EL (cell line): ENCODE measurements at places on chromosomes 11 and 22.

DNA sequence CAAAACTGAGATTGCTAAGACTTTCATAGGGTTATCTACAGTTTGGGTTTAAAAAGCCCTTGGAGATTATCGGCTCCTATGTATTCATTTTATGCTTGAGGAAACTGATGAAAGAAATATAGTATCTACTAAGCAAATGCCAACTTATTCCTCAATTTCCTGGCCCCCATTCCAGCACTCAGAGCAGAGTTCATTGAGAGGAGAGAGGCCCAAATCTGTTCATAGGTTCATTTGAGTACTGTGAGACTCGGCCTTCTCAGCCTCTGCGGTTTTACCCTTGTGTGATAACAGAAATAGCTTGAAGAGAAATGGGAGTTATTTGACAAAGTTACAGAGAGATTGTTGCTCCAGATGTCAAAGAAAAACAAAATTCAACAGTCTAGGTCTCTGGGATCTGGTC lies 226.7 kb upstream of the ARHGAP42 start:
- DNase-seq, result no peak

DNA sequence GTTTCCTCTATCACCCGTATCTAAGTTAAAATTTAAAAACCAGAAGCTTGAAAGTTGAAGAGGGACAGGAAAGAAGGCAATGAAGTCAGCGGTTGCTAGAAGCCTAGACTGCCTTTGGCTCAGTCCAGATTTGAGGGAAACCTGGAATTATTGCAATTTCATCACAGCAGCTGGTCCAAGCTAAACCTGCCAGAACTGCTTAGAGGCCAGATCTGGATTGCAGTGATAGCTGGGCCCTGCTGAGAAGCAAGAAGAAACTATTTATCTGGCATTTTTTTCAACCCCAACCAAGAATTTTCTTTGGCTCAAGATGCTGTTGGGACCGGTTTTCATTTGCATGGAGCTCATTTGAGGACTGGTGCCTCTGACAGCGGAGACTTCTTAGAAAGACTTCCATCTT lies 121.5 kb upstream of the TEAD1 start:
- no peak for DNase-seq

DNA sequence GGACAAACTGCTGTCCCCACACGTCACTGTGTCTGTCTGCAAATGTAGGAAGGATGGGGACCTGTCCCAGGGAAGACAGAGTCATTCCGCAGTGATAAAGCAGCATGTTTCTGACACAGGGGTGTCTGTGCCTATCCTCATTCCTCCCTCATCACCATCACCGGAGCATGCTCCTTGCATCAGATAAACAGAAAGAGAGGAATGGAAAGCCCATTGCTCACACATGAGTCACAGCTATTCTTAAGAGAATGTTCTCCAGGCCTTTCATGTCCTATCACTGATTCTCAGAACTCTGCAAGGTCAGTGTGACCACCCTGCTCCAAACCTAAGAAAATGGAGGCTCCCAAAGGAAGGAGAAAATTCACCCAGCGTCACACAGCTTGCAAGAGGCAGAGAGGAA lies 38.9 kb downstream of the ZNF195 start:
- DNase-seq, result peak; percentile 90

- DNase-seq, result no peak
Measured at GRCh38 chr11:69839516-69839915, 20.3 kb upstream of the FGF3 start.

- peak; percentile 66 for DNase-seq
Measured at GRCh38 chr11:14927146-14927545, 35.1 kb upstream of the CYP2R1 start.

DNA sequence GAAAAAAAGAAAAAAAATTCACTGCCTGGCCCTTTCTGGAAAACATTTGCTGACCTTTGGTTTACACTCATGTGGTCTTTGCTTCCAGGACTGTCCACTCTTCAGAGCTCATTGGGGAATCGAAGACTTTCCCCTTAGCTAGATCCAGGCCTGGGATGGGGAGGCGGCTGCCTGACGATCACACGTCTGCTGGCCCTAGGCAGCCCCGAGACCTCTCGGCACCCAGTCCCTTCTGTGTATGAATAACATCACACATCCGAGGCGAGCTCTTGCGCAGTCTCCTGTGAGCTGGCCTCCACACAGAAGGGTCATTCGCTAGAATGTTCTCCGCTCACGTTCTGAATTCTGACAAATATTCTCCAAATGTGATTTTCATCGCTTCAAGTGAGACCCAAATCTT lies 25.7 kb upstream of the GAL start:
- DNase-seq, result peak; percentile 44

- DNase-seq, result no peak
Measured at GRCh38 chr11:84757711-84758110, 869.4 kb downstream of the DLG2 start.

DNA sequence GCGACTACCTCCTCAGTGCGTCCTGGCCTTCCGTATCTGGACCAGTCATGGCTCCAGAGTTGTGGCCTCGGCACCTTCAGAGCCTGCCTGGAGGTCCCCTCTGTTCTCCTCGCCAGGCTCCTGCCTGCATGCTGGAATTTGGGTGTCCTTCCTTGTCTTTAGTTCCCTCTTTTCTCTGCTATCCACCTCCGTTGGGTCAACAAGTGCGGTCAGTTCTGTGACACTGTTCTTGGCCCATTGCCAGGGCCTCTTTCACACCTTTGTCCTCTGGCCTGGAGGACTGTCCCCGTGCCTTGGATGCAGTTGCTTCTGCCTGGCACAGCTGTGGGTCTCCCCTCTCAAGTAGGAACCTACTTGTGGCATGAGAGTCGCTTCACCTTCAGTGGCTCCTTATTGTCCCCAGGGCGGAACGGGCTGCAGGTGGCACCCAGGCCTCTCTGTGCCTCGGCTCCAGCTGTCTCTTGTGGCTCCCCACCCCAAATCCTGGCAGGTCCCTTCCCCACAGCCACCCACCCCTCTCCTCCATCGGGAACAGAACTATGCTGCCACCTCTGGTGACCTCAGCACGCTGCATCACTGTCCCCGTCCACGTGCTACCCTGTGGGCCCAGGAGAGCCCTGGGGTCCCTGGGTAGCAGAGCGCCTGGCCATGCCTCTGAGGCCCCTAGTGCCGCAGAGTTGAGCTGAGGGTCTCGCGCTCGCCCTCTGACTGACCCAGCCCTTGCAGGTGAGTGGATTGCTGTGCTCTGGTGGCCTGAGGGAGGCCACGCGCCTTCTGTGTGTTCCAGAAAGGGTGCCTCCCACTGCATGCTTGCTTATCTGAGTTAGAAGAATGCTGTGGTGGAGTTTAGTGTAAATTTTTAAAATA lies 4.7 kb downstream of the DGCR8 start:
- DNase-seq, result no peak

DNA sequence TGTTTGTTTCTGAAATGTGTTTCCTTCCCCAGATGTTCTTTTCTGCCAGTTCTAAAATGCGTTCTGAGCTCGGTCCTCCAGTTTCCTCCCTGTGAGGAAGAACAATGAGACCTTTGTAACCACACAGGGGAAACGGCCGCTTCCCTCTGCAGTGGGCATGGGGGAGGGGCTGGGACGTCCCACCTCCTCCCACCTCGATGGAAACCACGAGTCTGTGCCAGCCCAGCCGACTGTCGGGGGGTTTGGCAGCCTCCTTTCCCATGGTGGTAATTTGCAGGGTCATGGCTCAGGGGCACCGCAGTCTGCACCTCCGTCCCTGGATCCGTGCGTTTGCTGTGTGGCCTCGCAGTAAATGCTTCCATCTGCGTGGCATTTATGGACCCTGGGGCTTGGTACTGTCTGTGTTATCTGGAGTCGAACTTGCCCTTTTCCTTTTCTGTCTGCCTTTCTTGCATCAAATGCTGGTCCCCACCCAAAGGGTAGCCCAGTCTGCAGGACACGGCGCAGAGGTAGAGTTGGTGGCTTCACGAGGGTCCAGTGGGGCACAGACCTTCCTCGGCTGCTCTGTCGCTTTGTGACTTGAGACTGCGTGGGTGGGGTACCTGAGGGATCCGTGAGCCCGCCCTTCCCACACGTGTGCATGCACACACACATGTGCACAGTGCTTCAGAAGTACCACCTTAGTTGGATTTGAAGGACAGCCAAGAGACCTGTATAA lies 16.1 kb downstream of the LRP5 start:
- no peak for DNase-seq

DNA sequence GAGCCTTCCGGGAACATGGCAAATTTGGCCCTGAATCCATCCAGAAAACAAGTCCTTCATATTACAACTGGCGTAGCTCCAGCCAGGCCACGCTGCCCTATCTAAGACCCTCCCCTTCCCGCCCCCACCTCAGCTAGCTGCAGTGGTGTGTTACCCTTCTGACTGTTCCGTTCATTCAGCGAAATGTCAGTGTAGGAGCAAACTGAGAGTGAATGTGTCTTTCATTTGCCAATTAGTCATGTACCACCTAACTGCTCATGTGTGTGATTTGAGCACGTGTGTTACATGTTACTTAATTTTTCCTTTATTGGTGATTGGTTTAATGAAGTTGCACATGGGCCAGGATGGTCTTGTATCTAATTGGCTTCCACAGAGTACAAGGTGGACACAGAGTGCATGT lies 34.8 kb upstream of the POU2AF1 start:
- DNase-seq, result no peak

DNA sequence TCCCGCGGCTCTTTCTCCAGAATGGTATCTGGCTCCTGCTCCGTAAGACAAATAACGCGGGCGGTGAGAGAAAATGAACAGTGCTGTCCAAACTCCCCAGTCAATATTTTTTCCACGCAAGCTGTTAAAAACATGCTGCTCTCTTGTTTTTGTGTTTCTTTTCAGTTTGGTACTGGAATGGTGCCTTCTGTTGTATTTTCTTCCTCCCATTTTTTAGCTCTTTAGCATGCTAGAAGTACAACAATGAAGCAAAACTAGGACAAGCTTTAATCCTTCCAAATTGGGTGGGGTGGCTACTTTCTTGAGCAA lies 599 bp upstream of the PPP2R1B start:
- no peak for DNase-seq

DNA sequence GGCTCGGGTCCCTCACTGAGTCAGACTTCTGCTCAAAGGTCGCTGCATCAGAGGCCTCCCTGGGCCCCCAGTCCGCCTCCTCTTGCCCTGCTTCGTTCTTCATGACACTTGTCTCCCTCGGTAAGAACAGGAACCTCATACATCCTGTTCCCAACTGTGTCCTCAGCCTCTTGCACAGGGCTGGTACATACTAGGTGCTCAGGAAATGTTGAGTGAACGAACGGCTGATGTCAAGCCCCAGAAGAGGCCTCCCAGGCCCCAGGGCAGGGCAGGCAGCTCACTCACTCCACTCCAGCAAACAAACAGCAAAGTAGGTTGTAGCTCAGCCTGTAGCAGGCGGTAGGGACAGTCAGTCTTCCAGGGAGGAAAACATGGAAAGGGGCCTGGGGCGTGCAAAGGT lies 17.2 kb downstream of the SYNGR1 start:
- no peak for DNase-seq

DNA sequence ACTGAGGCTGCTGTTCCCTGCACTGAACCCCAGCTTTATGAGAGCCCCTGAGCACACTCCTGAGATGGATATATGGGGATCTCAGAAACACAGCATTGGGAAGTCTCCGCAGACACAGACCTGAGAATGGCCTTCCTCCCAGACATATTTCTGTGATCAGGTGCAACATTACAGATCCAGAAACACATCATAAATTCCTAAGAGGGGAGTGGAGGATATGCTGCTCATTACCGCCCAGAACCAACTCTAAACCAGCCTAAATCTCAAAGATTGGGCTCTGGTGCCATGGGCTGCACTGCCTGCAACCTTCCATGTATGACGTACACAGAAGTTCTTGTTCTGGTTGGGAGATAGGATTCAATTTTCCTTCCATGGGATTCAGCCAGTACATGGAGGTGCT lies 102.0 kb downstream of the ME3 start:
- no peak for DNase-seq

- no peak for DNase-seq
Measured at GRCh38 chr11:9266132-9266736, 1.1 kb upstream of the DENND5A start.

GRCh38 chr22:41660416-41660815 lies 28.3 kb downstream of the SNU13 start:
- DNase-seq, result peak; percentile 28

DNA sequence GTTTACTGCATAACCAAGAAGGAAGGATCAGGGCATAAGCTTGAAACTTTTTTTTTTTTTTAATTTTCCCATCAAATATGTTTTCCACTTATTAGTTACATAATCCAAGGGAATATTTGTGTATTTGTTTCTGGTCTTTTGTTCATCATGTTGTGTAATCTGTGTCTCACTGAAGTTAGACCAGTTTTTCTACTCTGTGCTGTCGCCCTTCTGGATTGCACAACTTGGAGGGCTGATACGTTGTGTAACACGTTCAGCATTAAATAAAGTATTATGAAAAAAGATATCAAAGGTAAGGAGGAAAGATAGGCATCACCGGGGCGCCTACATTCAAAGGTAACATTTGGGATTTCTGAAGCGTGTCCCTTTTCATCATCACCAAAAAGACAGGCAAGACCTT lies 3.3 kb upstream of the E2F8 start:
- DNase-seq, result no peak

DNA sequence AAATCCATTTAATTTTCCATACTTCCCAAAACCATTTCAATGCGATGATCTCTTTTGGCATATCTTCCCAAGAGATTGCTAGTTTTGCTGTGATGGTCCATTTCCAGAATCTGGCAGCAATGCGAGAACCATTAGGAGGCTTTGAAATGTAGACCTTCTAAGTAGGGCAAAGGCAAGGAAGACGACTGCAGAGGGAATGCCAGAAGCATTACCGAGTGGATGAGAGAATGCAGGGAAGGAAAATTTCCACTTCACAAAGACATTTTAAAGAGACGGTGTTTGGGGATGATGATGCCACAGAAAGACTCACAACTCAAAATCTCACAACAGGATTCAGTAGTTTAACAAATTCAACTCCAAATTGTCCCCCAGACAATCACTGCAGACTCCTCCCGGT lies 471 bp upstream of the CEP126 start:
- DNase-seq, result peak; percentile 41

DNA sequence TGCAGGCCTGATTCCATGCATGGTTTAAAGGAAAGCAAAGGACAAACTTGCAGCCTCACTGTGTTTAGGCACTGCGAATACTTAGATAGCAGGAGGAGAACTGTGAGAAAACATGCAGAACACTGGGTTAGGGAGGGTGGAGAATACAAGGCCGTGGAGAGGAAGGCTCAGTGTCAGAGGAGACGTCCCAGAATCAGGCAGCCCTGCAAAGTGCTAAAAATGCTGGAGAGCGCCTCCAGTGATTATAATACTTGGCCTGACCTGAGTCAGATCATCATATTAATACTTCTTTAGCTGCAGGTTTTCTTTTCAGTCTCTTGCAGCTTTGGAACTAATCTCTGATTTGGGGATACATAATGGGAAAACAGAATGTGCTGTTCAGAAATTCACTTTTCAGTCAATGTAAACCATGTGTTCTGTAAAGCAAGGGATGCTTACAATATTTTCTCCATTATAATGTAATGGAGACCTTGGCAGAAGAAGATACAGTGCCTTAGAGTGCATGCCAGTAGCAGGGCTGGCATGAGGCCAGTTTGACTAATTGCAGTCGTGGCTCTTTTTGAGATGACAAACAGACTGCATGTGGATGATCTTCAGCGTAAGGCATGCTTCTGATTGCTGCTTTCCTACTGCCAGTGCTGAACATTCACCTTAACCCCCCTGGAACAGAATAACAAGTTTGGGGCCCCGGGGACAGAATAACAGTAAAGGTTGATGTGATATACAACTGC lies 16.8 kb downstream of the EXT2 start:
- peak; percentile 84 for DNase-seq
